CD4-positive, alpha-beta T cell (primary cell): ENCODE measurements at places on chromosomes 6 and 20.

DNA sequence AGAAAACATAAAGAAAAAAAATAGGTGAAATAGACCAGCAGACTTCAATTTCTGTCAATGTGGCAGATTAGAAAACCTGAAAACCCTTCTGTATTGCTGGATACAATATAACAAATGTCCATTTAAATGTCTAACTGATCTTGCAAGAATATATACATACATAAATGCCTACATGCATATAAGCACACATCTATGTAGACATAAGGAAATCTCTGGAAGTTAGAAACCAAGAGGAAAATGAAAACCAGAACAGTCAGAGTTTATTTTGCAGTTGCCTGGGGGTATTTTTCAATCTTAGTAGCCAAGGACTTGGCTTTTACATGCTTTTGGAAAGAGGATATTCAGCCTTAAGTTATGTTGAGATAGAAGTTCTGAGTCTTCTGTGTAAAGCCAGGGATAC is 184.0 kb downstream of the RPS12 start:
- DNase-seq: no peak

- no peak for DNase-seq
Measured at GRCh38 chr20:8964959-8965562, 103.8 kb upstream of the PLCB4 start.

- DNase-seq: no peak
Measured at GRCh38 chr20:37335642-37336368, 10.1 kb upstream of the SRC start.

DNA sequence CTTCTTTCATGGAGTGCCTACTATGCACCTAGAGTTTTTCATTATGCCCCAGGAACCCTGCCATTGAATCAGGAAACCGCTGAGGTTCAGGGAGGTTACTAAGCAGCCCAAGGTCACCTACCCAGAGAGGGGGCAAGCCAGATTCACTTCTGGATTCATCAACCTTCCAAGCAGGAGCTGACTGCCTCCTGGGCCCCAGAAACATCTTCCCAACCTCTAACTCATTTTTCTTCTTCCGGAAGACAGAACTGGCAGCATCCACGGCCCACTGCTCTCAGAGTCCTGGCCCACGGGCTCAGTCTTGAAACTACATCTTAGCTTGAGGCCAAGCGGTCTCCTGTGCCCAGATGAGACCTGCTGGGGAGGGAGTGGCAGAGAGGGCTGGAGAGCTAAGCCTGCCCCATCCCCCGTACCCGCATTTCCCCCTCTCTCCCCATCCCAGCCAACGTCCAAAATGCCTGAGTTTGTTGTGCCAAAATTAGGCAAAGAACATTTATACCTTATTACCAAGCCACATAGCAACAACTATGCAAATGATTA is 281.0 kb downstream of the CDC5L start:
- DNase-seq: no peak

GRCh38 chr6:133837801-133838349 is 51.0 kb upstream of the TCF21 start:
- peak; percentile 31 for DNase-seq

DNA sequence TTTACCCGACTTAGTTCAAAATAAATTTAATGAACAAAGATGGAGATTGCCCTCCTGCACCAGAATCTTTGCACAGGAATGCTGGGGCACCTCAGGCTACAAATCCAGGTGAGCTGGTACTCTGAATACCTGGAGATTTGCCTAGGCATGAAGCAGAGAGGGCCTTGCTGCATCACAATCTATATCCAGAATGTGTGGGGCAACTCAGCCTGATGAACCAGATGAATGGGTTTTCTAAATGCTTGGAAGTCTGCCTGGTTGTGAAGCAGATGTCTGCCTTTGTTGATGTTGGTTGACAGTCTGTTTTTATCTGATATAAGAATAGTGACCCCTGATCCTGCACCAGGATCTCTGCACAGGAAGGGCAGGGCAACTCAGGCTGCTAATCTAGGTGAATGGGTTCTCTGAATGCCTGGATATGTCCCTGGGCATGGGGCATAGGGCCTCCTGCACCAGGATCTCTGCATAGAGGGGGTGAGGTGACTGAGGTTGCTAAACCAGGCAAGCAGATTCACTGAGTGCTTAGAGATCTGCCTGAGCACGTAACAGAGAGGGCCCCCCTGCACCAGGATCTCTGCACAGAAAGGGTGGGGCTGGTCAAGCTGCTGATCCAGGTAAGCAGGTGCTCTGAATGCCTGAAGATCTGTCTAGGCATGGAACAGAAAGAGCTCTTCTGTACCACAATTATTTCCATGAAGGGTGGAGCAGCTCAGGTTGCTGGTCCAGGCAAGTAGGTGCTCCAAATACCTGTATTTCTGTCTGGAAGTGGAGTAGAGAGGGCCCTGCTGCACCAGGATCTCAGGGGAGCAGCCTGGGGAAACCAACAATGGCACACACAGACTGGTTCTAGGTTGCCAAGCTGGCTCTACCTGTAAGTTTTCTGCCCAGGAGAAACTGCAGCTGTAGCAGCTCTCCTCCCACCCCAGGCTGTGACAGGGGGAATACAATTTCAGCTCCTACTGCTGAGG is 437.5 kb downstream of the MMUT start:
- no peak for DNase-seq

- DNase-seq: no peak
Measured at GRCh38 chr6:130615816-130616215, 211.4 kb upstream of the SMLR1 start.

- no peak for DNase-seq
Measured at GRCh38 chr6:24718449-24719124, 367 bp downstream of the C6orf62 start.

DNA sequence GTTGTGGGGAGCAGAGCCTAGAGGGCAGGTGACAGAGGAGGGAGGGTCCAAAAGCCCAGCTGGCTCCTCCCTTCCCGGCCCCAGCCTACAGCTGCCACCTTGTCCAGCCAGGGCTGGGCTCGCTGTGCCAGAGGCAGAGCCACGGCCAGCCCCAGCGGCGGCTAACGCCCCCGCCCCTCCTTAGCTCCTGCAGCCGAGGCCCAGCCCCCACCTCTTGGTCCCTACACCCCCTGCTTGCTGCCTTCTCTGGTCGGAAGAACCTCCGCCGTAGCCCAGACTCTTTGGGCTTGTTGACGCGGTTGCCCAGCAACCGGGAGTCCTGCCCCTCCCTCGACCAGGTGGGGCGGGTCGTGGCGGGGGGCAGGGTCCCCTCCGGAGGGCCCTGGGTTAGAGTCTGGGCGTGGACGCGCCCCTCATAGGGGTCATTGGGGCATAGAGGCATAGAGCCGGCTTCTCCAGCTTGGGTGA is 521 bp upstream of the LKAAEAR1 start:
- no peak for DNase-seq

GRCh38 chr20:50675671-50676376 is 15.5 kb downstream of the RIPOR3 start:
- DNase-seq: no peak

GRCh38 chr6:160036331-160036695 is 67.4 kb downstream of the IGF2R start:
- DNase-seq: no peak

- no peak for DNase-seq
Measured at GRCh38 chr6:6834356-6835222, 246.1 kb downstream of the LY86 start.

DNA sequence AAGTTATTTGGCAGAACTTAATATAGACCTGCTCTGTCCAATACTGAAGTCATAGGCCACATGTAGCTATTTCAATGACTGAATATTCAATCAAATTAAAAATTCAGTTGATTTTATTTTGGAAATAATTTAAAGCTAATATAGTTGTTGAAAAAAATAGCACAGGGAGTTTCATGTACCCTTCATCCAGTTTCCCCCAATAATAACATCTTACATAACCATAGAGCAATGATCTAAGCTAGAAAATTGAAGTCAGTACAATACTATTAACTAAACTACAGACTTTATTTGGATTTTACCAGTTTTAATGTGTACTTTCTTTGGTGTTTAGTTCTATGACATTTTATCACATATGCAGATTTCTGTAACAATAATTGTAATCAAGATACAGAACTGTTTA is 212.2 kb upstream of the HDDC2 start:
- no peak for DNase-seq

GRCh38 chr6:117432273-117432672 is 6.5 kb upstream of the ROS1 start:
- no peak for DNase-seq

- no peak for DNase-seq
Measured at GRCh38 chr20:51750037-51750769, 18.0 kb downstream of the ATP9A start.

DNA sequence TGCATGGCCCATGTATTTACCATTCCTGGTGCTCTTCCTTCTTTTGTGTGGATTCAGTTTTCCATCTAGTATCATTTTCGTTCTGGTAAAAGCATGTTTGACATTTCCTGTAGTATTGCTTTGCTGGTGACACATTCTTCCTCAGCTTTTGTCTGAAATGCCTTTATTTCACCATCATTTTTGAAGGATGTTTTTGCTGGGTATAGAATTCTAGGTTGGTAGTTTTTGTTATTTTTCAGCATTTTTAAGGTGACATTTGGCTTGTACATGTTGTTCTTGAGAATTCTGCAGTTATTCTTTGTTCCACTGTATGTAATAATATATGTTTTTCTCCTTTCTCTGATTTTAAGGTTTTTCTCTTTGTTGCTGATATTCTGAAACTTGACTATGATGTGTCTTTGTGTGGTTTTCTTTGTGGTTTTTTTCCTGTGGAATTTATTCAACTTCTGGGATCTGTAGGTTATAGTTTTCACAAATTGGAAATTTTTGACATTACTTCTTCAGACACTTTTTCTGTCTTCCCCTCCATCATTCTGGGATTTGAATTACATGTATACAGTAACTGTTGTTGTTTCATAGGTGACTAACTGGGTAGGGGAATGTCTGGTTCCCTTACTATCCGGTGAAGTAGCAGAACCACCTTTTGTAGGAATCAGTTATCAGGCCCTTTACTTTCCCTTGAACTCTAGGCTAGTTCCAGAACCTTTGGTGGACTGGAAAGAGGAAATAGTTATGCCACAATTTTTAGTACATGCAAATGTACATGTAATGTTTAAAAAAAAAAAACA is 30.2 kb downstream of the SNX9 start:
- no peak for DNase-seq

DNA sequence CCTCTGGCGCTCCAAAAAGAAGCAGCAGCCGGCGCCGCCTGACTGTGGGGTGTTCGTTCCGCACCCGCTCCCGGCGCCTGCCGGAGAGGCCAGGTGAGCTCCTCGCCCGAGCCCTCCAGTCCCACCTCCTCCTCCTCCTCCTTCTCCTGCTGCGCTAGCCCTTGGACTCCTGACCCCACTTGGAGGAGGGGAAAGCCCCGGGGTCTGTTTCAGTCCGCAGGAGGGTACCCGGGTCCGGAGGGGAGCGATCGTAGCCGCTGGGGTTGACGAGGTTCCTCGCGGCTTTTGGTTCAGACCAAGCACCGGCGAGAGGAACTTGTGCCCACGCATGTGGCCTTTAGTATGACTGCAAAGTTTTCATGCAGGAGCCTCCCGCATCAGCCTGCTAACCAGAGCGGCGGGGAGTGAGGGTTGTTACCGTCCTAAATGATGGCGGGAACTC is 493 bp downstream of the CRYBG1 start:
- DNase-seq: peak; percentile 0

DNA sequence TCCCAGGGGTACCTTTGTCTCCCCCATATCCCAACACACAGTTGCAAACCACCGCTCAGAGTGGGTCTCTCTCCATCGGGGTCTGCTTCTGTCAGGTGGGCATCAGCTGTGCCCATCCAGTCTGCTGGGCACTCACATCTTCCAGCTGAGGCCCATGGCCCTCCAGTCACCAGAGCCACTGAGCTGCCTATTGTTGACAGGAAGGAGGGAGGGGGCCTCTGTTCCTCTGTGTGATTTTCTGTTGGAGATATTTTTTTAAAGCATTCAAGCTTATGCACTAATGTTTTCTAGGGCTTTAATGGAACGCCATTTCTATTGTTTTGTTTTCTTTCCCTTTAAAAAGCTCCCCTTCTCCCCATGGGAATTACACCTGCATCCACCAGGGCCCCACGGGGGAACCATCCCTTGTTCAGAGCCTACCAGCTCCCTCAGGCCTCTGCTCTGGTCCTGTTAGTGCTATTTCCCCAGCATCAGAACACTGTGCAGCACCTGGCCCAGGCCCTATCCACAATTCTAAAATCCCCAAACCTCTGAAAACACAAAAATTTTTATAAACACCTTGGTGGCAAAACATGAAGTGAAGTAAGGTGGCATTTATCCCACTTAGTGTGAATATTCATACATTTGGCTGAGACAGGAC is 326.2 kb downstream of the CD83 start:
- no peak for DNase-seq

GRCh38 chr6:157840776-157841175 is 17.7 kb downstream of the SNX9 start:
- DNase-seq: no peak

DNA sequence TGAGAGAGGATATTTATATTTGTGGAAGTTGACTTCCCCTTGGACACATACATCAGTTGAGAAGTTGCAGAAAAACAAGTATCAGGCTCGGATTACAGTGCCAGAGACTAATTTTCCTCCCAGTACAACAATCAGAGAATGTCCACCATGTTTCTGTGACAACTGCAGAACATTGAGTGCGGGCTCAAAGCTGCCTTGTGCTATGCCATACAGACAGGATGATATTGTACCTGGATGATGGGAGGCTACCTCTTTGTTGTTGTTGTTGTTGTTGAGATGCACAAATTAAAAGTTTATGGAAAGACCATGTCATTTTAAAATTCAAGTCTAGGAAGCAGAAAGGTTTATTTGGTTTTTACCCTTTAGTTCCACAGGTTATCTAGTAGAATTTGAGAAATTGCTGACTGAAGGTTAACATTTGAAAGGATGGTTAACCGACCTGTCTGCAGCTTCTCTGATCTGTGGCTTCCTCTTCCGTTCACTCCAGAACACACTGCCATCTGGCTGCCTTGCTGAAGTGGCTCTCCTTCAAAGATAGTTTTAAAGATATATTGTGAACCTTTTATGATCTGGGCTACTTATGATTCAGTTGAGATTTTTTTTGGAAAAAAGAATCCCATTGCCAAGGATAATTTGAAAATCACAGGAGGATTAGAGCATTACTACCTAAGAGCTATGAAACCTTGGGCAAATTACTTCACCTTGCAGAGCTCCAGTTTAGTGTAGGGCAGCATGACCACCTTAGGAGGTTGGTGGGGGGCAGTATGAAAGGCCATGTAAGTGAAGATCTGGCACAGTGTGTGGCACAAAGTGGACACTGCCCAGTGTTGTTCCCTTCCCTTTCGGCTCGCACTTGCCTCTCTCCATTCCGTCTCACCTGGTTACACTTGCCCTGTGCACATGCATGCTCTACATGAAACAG is 15.9 kb downstream of the TMEM200A start:
- peak; percentile 29 for DNase-seq

GRCh38 chr6:145534989-145535388 is 200.3 kb downstream of the EPM2A start:
- no peak for DNase-seq

DNA sequence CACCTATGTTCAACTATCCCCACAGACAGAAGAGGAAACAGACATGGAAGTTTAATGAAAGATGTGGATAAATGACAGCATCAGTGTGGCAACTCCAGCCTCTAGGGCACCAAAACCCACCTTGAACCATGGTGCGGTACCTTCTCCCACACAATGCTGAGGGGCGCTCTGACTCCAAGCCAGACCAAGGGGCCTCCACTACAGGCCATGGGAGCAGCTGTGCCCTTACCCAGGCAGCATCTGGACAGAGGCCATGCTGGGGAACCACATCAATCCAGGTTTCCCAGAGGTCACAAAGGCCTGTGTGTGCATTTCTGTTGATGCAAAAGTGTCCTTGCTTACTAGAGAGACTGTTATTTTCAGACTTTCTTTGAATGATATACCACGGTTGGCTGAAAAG is 4.1 kb downstream of the PRR18 start:
- no peak for DNase-seq

GRCh38 chr6:134797400-134798113 is 152.3 kb downstream of the ALDH8A1 start:
- DNase-seq: no peak
